GM10248 (cell line): ENCODE measurements at places on chromosomes 7 and 10.

GRCh38 chr7:44217223-44217714 is 16.5 kb downstream of the YKT6 start:
- DNase-seq, result no peak

GRCh38 chr7:5278766-5279165 is 4.0 kb upstream of the SLC29A4 start:
- no peak for DNase-seq

- peak; percentile 72 for DNase-seq
Measured at GRCh38 chr10:101889256-101890210, 45.9 kb upstream of the KCNIP2 start.

DNA sequence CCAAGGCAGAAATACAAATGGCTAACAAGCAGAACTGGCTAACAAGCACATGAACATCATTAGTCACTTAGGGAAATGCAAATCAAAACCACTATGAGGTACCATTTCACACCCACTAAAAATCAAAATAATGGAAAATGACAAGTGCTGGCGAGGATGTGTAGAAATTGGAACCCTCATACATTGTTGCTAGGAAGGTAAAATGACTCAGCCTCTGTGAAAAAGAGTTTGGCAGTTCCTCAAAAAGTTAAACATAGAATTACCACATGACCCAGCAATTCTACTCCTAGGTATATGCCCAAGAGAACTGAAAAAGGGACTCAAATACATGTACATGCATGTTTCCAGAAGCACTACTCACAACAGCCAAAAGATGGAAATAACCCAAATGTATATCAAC is 52.8 kb upstream of the ANAPC16 start:
- DNase-seq, result peak; percentile 20

GRCh38 chr10:12909836-12910185 is 91.7 kb downstream of the CCDC3 start:
- no peak for DNase-seq

- DNase-seq, result no peak
Measured at GRCh38 chr10:132162590-132163277, 24.0 kb upstream of the DPYSL4 start.

DNA sequence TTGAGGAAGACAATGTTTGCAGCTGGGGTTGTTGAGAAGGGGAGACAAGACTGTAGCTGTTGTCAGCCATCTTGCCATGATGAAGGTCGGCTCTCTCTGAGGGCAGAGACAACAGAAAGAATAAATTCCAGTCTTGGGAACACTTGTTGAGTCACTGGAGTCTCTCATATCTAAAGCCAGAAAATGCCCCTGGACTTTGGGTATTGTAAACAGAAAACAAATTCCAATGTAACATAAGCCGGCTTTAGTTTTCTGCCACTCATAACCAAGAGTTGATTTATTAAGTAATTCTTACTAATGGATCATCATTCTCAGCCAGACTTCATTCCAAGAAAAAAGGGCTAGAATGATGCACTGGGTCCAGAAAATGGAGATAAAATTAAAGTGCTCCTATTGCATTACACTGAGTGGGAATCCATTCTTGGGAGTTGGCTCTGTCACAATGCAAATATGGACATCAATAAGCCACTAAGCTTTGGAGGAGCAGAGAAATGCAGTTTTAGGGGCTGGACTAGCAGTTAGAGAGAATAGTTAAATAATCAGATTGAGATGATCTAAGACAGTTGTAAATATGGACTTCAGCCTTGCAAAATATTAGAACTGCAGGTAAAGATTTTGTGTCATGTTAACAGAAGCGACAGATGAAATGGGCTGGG is 78.9 kb downstream of the ADAM12 start:
- DNase-seq, result no peak

DNA sequence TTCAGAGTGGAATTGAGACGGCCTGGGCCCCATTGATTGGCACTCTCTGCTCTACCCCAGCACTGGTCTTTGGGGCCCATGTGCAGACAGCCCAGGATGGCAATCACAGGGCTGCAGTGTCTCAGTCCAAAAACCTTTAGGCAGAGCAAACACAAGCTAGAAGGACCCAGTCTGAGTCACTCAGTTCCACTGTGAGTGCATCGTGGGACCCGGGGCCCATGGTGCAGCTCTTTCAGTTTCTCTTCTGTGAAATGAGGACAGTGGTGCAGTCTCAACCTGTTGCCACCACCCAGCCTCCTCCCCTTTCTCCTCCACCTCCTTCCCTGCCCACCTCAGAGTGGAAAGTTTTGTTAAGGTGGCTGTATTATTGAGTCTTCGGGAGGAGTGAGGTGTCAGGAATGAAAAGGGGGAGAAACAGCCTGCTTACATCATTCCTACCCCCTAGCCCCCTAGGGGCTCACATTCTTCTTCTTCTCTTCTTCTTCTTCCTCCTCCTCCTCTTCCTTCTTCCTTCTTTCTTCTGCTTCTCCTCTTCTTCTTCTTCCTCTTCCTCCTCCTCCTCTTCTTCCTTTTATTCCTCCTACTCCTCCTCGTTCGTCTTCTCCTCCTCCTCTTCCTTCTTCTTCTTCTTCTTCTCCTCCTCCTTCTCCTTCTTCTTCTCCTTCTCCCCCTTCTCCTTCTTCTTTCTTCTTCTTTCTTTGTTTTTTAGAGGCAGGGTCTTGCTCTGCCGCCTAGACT is 19.5 kb upstream of the CARD11 start:
- DNase-seq, result peak; percentile 79

- DNase-seq, result no peak
Measured at GRCh38 chr10:99659868-99660366, 608 bp downstream of the ENTPD7 start.

DNA sequence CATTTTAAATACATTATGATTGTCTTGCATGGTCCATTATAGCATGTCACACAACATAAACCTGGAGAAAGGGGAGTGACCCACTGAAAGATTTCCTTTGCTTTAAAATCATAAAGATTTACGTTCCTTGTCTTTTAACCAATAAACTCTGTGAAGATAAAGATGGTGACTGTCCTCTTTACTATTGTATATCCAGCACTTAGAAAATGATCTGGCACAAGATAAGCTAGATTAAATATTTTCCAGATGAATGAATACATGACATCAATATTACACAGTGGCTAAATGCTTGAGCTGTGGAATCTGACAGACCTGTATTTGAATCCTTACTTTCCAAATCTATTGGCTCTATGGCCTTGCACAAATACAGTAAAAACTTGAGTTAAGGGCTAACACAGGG is 938.4 kb downstream of the SORCS1 start:
- DNase-seq, result no peak

GRCh38 chr7:22094413-22095342 is 149.0 kb upstream of the CDCA7L start:
- DNase-seq, result no peak

DNA sequence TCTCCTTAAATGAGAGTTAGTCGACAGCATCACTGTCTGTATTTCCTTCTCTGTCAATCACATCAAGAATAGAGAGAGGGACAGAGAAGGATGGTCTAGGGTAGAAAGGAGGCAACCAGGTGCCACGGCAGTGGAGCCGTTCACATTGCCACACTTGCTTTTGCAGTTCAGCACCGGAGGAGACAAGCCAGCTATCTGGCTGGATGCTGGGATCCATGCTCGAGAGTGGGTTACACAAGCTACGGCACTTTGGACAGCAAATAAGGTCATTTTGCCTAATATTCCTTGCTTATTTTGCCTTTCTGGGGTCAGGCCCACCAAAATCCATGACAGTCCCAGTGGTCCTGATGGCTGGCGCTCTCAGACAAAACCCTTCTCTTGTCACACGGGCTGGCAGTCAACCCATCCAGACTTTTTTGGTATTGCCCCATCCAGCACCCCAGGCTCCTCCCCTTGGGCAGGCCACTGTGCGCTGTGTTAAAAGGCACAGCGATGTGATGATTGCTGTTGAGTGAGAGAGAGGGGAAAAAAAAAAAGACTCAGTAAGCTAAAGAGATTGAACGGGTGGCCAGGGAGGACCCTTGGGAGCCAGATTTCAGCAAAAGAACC is 8.4 kb downstream of the CPA2 start:
- no peak for DNase-seq

DNA sequence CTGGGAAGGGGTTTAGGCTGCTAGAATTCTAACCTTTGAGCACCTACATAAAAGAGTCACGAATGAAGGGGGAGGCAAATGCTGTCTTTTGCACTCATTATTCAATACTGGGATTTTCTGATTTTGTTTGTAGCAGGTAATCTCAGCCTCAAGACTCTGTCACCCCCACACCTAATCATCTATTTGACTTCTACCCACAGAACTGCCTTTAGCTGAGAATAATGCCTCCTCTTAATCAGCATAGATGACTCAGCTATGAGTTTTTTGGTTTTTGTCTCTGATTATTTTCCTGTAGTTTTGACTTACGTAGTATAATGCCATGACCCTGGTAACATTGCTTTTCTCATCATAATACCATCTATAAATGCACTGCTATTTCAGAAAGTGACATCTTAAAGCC is 42.7 kb upstream of the CACNB2 start:
- no peak for DNase-seq

DNA sequence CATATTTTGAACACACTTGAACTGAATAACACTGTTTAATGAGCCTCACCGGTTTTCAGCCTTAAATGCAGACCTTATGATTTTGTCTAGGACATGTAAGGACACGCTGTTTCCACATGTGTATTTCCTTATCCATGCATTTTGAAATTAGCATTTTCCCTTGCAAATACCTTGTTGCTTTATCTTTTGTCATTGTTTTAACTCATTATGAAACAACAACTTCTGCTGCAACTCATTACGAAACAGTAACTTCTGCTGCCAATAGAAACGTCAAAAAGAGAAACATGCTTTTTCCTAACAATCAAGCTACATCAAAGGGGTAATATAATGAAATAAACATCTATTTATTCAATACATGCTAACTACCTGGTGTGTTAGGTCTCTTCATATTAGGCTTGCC is 322.0 kb downstream of the AGMO start:
- DNase-seq, result no peak

DNA sequence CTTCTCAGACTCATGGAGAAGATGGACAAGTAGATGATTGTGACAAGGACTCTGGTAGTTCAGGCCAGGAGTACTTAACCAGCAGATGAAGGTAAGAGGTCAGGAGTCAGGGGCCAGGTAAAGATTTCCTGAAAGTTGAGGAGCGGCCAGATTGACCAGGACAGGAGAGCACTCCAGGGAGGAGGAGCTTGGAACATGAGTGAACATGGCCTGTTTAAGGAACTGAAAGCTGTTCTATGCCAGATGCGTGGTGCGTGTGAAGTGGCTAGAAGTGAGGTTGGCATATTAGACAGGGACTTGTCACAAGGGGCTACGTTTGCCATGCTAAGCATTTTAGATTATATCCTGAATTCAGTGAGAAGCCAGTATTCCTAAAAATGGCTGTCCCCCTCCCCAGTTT is 157.2 kb downstream of the WNT2 start:
- DNase-seq, result no peak

- DNase-seq, result no peak
Measured at GRCh38 chr7:91569728-91570457, 305.7 kb downstream of the FZD1 start.

DNA sequence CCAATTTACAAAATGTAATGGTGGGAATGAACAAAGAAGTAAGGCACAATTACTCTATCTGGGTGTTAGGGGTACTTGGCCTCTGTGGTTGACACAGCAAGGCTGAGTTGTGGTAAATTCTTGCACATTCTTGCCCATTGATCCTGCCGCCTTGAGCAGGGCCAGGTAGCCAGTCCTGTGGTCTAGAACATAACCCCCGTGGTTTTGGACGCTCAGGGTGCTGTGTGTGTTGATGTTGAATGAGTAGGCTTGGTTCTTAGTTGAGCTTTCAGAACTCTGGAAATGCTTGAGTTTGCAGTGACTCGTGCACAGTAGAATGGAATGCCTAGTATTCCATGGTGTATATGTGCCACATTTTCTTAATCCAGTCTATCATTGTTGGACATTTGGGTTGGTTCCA is 42.3 kb upstream of the CDHR3 start:
- no peak for DNase-seq

DNA sequence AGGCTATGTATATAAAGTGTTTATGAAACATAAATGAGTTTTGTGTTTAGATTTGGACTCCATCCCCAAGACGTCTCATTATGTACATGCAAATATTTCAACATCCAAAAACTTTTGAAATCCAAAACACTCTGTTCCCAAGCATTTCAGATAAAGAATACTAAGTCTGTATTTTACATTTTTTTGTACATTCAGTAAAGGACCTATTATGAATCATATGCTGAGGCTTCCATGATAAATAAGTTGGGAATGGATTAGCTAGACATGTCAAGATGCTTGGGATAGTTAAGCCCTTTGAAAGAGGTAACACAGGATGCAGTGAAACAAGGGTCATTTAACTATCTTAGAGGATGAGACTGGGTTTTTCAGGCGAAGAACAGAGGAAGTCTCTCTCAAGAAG is 262.9 kb downstream of the SNX13 start:
- no peak for DNase-seq

- no peak for DNase-seq
Measured at GRCh38 chr7:101832685-101833375, 15.4 kb downstream of the CUX1 start.
